CD4-positive, alpha-beta T cell treated with Interleukin-15 for 4 hours (primary cell): ENCODE measurements at places on chromosomes 11 and 22.

DNA sequence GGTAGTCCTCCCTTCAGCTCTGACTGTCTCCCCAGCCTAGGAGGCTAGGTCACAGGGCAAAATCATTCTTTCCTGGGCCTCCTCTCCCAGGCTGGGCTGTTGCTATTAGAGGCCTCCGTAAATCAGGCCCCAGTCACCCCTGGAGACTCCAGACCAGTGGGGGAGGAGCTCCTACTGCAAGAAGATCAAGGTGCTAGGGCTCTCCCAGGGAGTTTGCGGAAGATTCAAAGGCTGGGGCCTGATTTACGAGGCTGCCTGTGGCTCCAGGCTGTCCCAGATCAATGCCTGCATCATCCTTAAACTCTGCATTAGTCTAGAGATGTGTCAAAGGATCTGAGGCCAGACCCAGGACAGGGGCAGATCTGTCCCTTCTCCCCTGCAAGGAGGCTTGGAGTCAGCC is 346.2 kb downstream of the TENM4 start:
- DNase-seq, result no peak

GRCh38 chr11:134142536-134142935 is 73.7 kb downstream of the JAM3 start:
- DNase-seq, result no peak

DNA sequence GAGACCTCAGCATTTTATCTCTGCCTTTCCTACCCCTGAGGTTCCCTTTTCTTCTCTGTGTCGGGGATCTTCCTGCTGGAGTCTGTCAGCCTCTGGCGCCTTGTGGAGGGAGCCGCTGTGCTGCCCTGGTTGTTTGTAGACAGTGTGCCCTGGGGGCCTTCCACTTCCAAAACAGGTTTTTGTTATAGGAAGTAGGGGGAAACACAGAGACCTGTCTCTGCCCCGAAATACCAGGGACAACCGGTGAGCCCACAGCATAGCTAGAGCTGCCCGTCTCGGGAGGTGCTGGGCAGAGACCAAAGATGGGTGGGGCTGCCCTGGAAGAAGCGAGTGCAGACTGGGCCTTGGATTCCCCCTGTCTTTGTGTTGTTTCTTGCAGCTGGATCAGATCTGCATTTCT is 8.0 kb downstream of the NCAPH2 start:
- DNase-seq, result no peak

- DNase-seq, result no peak
These were observed 5.1 kb upstream of the ZNF143 start for GRCh38 chr11:9455722-9456121.

DNA sequence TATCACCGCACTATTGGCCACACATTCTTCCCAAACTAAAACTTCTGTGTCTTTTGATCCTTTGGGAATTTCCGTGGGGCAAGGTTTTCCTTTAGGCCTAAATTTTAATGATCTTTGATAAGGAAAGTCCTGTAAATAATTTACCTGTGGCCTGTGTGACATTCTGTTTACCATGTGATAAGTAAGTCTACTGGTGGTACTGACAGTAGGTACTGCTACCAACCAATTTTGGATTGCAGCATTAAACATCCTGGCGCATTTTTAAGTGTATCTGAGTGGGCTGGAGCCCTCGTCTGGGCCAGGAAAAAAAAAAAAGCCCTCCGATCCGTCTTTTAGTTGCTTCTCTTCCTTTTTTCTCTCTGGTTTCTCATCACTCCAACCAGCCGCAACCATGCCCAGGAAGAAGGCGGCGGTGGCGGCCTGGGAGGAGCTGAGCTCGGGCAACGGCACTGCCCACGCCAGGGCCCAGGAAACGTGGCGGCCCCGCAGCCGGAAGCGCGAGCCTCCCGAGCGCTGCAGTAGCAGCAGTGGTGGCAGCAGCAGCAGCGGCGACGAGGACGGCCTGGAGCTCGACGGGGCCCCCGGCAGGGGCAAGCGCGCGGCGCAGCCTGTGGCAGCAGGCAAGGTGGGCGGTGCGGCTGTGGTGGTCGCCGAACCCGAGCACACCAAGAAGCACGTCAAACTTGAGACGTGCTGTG is 33.6 kb downstream of the ASRGL1 start:
- DNase-seq, result peak; percentile 20
